ENCODE measurements at places on chromosomes 7 and 10.

- DNase-seq, result no peak
Measured at GRCh38 chr10:114167985-114168384, 6.0 kb downstream of the CCDC186 start.

GRCh38 chr7:148722340-148723165, 23.9 kb downstream of the CUL1 start:
- DNase-seq, result peak; percentile 58

GRCh38 chr7:86980223-86980622, 79.2 kb downstream of the ELAPOR2 start:
- no peak for DNase-seq

DNA sequence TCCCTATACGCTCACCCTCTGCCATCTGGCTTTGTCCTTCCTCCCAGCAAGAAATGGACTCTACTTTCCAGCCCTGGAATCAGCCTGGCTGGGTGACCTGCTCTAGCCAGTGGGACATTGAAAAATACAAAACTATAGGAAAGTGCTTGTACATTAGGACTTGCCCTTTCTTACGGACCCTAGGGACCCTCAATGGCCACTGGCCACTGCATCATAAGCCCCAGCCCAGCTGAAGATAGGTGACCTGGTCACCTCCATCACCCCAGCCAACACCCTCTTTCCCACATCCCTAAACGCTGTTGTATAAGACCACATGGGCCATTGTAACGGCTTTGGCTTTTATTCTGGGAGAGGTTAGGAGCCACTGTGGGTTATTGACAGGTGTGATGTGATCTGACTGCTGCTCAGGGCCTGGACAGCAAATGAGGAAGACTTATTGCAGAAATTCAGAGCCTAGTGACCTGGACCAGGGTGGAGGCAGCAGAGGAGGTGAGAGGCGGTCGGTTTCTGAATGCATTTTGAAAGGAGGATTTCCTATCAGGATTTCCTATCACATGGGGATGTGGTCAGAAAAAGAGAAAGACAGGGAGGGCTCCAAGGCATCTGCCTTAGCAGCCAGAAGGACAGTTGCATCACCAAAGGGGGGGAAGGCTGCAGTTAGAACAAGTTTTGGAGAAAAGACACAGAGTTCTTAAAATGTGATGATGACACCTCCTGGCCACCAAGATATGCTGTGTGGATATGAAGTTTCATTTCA, 2.2 kb upstream of the LMBR1 start:
- no peak for DNase-seq

- peak; percentile 73 for DNase-seq
Measured at GRCh38 chr7:155188821-155189581, 108.7 kb upstream of the INSIG1 start.

DNA sequence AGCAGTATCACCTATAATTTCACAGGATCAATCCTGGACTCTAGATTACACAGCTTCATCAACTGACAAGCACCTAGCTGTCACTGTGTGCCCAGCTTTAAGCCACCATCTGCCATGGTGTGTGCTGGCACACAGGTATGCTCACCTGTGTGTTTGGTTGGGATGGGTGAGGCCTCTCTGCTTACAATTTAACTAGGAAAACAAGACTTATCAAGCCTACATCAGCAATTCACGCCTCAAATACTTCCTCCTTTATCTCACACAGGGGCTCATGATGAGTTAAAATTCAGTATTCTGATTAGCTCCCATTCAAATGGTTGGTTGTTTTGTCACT, 608.2 kb downstream of the PARD3 start:
- no peak for DNase-seq

DNA sequence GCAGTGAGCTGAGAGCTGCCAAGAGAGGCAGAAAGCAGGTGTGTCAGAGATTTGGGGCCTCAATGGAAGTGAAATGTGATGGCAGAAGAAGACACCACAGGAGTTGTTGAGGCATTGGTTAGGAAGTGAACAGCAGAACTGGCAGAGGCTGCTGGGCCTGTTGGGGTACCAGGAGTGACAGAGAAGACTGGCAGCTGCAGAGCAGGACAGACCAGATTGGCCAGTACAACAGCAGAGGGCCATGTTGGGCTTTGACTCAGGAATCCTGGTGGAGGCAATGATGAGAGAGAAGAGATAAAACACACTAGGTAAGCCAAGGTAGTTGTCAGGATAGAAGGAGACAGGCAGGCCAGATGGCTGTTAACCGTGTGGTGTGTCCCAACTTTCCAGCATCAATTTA, 19.9 kb upstream of the HERPUD2 start:
- no peak for DNase-seq

DNA sequence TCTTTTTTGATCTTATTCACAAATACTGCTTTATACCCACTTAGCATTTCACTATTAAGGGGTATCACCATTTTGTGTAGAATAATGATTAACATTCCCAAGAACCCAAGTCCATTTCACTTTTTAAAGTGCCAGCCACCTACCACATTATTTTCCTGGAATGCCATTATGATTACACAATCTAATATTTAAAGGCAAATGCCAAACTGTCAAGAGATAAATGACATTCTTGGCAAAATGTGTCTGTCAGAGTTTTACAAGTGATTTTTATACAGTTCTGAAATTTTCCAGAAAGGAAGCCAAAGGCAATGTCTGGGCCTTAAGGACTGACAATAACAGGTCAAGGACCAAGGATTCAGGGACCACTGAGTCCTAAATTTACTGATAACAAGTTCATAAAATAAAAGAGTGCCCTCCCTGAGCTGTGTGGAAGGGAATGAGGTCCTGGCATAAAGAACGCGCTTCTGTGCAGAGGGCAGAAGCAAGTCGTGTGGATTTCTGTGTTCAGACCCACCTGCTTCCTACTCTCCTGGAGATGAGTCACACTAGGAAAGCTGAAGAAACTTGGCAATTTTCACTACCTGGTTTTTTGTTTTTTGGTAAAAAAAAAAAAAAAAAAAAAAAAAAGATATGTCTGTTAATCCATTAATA, 66.5 kb downstream of the UBE2H start:
- DNase-seq, result no peak

DNA sequence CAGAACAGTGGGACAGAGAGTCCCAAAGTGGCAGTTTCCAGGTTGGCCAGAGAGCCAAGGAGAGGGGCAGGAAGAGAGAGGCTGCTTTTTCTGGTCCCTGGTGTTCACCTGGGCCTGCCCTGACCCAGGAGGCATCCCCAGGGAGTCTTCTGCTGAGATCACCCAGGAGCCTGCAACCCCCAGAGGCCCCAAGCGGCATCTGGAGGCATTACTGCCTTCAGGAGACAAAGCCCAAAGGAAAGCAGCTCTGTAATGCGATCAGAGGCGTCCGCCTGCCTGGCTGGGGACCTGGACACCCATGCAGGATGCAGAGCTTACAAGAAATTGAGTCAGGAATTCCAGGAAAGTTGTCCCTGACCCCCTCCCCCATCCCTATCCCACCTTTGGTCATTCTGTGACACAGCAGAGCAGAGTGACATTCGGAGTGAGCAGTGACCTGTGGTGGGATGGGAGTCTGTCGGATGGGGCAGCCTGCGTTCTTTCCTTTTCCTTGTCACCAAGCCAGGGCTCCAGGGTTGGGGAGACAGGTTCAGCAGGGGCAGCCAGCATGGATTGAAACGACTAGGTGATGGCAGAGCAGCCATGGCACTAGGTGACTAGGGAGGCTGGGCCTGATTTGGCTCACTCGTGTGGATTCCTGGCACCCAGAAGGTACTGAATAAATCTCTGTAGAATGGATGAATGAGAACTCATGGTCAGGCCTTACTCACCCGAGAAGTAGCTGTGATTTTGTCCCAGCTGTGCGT, 10.4 kb downstream of the UNC5B start:
- no peak for DNase-seq

- DNase-seq, result peak; percentile 63
Measured at GRCh38 chr7:129271500-129272355, 46.9 kb downstream of the AHCYL2 start.

- DNase-seq, result no peak
Measured at GRCh38 chr10:7544203-7544602, 122.6 kb downstream of the ITIH5 start.

GRCh38 chr7:93115796-93116195, 2.0 kb downstream of the SAMD9 start:
- peak; percentile 49 for DNase-seq

DNA sequence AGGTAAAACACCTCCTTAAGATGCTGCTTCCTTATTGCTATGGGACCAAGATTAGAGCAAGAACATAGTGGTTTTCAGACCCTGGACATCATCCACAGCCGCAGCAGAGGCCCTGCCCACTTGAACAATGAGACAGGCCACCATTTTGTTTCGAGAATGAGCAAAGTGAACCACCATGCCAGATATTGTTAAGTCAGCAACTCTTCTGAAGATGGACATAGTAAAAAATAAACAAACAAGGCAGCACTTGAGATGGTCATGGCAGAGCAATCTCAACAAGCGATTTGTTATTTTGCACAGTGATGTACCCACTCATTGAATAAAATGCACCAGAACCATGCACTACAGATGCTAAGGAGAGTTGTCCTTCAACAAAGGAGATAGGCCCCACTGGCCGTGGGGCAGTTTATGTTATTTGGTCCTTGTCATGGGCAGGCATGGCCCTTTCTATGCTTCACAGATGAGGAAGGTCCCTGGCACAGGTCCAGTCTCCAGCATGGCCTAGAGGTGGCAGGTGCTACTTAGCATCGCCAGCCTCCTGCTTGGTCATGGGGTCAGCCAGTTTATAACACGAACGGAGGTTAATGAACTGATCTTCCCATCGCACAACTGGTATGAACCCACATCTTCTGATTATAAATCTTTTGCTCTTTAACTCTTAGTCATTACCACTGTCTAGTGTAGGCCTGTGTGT, 44.1 kb downstream of the IKZF1 start:
- no peak for DNase-seq

DNA sequence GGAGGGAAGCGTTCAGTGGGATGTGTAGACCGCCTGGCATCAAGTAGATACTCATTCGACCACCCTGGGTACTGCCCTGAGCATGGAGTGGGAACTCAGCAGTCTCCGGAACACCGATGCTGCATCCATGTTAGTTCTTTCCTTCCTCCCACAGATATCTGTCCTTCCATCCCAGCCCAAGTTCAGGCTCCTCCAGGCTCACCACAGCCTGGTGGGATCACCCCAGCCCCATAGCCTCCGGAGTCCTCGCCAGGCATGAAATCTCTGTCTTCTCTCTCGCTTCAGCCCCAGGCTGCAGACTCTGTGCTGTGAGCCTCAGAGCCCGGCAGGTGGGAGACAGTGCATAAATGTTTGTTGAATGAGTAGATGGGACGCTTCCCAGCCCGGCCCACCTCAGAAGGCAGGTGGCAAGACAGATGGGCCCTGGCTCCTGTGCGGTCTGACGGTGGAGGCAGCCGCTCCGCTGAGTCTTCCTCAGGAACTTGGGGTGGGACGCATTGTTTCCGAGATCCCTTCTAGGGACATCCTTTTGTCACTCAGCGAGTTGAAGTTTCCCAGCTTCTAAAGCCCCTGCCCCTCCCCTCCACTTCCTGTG, 42.9 kb downstream of the ELFN1 start:
- no peak for DNase-seq

- no peak for DNase-seq
Measured at GRCh38 chr7:159000070-159000469, 143.7 kb downstream of the DYNC2I1 start.

- no peak for DNase-seq
Measured at GRCh38 chr7:102275123-102275703, 11.5 kb upstream of the SH2B2 start.

DNA sequence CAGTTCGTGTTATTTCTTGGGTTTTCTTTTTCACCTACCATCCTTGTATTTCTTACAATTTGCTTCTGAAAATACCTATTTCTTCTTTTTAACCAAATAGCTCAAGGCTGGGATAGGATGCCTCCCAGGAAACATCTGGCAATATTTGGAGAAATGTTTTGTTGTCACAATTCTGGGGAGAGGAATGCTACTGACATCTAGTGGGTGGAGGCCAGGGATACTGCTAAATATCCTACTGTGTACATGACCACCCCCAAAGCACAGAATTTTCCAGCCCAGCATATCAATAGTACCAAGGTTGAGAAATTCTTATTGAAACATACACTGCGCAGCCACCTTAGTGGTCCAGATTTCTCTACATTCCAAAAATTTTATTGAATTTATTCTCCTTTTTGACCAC, 55.5 kb downstream of the CNTNAP2 start:
- DNase-seq, result no peak

DNA sequence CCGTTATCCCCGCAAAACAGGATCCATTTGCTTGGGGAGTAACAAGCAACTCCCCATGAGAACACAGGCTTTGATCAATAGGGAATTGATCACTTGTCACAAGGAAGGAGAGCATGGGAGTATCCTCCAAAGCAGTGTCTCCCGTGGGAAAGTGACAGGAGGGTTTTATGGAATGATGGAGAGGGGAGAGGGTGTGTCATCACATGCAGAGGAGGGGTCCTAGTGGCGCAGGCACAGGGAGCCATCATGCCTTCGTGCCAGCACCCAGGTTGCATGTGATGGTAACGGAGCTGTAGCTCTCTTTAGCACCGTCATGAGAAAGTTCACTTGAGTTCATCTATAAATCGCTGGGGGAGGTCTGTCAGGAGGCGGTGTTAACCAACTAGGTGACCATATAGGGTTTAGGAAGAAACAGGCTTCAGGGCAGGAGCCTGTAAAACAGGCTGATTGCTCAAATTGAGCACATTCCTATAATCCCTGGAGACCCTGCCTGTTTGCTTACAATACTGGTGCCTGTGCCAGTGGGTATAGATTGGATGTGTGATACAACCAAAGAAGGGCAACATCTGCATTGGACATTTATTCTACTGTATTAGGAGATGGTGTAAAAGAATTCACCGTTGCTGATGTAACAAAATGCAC, 428.5 kb downstream of the GALNT17 start:
- DNase-seq, result no peak

- no peak for DNase-seq
Measured at GRCh38 chr10:8444630-8445029, 390.1 kb downstream of the GATA3 start.

- no peak for DNase-seq
Measured at GRCh38 chr10:72808001-72808400, 85.5 kb upstream of the OIT3 start.

DNA sequence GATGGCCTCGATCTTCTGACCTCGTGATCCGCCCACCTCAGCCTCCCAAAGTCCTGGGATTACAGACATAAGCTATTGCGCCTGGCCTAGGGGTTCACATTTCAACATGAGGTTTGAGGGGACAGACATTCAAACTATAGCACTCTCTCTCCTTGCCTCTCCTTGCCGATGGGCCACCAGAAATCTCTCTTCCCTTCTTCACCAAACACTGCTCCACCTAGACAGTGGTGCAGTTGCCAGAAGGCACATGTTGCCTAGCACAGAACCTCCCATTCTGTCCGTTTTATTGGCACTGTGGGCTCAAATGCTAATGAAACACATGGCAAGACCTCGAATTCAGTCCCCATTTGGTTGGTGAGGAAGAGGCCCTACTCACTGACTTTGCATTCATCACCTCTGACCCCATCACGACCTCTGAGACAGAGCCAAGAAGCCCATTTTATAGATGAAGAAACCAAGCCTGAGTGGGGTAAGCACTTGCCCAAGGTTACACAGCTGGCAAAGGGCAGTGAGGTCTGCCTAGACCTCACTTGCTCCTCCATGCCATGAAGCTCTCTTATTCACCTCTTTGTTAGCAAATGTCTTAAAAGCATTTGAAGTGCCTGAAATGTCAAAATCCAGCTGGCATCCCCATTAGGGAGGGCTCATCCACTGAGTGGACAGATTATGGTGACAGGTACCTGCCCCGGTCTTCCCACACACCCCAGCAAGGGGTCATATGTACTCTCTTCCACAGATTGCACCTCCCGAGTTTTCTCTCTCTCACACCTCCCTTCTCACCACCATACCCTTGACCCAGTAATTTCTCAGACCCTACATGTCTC, 34.0 kb downstream of the GPRIN2 start:
- no peak for DNase-seq

GRCh38 chr10:5479481-5480161, 19.7 kb downstream of the CALML5 start:
- DNase-seq, result peak; percentile 18

All from myocyte (in vitro differentiated cells).